ENCODE measurements at places on chromosomes 1 and 21.

GRCh38 chr1:10216090-10216749 is 5.8 kb downstream of the KIF1B start:
- DNase-seq, result no peak

GRCh38 chr1:189269011-189269410 is 1208.7 kb downstream of the BRINP3 start:
- no peak for DNase-seq

DNA sequence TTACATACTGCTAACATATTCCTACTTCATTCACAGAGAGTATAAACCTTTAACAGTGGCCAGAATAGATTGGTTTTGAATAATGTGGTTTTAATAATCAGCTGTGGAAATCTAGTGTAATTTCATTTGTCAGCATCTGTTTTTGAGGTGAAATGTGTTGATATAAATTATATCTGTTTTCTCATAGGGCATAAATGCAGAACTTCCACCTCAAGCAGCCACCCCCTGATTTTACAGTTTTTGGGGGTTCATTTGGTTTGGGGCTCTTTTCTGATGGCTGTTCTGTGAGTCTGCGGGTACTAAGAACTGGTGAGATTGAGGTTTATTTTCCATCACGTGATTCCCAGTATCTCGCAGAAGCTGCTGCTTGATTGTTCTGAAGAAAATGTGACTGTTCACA is 23.2 kb downstream of the EDARADD start:
- no peak for DNase-seq

DNA sequence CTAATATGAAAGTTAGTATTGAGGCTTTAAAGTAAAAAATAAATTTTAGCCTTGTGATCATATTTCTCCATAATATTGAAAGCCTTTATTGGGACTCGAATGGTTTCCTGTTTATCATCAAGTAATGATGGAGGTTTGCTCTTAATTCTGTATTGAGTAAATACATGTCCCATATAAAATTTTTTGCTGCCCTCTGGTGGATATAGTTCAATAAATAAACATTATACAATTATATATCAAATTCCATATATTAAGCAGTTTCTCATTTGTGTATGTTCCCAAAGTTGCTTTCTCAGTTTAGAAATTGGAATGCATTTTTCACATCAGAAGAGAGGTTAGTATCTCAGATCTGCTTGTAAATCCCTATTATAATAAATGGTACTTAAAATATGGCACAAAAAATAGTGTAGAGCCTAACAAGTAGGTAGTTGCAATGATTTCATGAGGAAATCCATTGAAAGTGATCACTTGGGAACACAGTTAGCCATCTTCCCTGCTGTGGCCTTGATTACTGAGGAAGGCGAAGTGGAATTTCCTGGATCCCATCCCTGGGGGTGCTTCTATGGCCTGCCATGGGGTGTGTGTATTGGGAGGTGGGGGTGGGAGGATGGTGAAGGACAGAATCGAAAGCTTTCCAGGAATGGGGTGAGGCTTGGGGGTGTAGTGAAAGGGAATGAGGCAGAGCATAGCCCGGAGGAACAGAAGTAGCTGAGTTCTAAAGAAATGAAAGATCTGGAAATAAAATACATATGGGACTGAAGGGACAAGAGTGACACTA is 84.1 kb upstream of the C21orf91 start:
- no peak for DNase-seq

GRCh38 chr1:235160383-235160956 is 580 bp downstream of the RBM34 start:
- DNase-seq, result no peak

DNA sequence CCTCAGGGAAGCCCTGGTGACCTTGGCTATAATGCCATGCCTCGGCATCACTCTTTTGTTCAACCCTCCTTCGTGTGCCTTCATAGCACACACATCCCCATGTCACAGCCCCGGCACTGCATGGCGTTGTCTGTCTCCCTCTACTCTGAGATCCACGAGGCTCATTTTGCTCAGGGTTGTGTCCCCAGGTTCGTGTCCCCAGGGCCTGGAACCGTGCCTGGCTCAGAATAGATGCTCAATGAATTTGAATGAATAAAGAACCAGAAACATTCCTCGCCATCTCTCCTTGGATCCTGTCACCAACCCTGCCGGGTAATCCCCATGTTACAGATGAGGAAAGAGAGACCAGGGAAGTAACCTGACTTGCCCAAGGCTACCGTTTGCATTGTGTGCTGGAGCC is 177.3 kb downstream of the PTPRU start:
- DNase-seq, result no peak

GRCh38 chr1:32393832-32394140 is 455 bp downstream of the BSDC1 start:
- DNase-seq, result no peak

DNA sequence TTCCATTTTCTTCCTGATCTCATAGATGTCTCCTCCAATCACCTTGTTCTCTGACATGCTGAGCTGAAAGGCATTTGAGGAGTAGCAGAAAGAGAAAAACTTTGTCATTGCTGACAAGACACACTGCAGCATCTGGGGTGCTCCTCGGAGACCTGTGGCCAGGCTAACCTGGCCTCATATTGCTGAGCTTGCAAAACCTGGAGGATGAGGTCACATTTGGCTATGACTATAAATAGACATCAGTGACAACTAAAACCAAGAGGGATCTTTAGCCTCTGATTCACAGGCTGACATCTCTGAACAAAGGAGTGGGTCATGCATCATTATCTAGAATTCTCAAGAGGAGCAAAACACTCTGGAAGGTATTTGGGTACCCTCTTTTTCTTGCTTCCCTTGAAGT is 83.7 kb downstream of the PROX1 start:
- DNase-seq, result no peak

- no peak for DNase-seq
Observed at GRCh38 chr1:109089242-109090015, 1.1 kb upstream of the TMEM167B start.

GRCh38 chr1:182724215-182724614 is 39.8 kb upstream of the RGS8 start:
- no peak for DNase-seq

DNA sequence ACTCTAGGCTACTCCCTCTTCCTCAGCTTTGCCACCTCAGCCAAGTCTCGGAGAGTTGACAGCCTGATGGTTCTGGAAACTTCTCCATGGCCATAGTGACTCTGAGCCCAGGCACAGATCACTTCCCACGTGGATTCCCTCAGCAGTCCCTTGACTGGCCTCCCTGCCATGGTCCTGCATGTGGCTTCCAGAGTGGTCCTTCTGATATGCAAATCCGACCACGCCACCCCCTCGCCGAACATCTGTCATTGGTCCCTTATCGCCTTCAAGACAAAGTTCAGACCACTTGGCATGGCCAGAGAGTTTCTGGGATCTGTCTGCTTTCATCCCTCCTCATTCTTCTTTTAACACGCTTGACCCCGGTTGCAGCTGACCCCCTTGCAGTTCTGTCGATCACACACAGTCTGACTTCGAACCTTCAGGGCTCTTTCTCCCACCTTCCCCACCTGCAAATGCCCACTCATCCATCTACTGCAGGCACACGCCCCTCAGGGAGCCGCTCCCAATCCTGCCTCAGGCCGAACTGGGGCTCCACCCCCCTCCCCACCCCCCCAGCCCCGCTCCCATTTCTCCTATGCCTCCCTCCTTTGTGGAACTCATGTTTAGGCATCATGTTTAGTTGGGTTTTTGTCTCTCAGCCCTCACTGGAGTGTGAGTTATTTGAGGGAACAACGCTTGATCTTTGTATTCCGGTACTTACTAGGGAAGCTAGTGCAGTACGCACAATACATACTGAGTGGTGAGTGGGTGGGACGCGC is 29.0 kb downstream of the KIAA1614 start:
- no peak for DNase-seq

DNA sequence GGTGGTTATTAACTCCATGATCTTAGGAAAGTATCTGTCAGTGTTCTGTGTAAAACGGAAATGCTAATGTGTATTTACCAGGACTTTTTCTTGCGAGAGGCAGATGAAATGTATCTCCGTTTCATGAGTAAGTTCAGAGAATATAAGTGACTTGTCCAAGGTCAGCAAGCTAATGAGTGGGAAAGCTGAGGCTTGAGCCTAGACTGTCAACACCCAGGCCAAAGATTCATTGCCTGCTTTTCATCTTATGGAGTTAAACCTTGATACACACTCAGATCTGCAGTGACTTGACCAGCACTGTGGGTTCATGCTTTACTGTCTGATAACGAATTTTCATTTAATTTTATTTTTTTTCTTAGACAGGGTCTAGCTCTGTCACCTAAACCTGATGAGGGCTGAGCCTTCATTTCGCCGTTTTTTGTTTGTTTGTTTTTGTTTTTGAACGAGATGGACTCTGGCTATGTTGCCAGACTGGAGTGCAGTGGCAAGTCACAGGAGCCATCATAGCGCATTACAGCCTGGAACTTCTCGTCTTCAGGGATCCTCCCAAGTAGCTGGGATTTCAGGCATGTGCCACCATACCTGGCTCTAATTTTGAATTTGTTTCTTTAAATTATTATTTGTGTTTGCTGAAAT is 918 bp upstream of the JTB start:
- no peak for DNase-seq

- no peak for DNase-seq
Observed at GRCh38 chr1:179001451-179001850, 24.2 kb upstream of the FAM20B start.

DNA sequence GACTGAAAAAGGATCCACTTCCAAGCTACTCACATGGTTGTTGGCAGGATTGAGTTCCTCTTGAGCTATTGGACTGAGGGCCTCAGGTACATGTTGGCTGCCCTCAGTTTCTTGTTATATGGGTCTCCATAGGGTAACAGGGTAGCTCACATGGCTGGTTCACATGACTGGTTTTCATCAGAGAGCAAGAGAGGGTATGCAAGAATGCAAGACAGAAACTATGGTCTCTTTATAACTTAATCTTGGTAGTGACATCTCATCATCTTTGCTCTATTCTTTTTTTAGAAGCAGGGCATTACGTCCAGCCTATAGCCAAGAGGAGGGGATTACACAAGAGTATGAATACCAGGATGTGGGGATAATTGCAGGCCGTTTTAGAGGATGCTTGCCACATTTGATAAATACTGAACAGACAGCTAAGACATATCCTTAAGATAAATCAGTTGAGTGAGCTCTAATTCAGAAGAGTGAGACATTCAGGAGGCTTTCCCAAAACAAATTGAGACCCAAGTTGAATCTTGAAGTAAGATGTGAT is 100.2 kb downstream of the HMCN1 start:
- DNase-seq, result no peak

DNA sequence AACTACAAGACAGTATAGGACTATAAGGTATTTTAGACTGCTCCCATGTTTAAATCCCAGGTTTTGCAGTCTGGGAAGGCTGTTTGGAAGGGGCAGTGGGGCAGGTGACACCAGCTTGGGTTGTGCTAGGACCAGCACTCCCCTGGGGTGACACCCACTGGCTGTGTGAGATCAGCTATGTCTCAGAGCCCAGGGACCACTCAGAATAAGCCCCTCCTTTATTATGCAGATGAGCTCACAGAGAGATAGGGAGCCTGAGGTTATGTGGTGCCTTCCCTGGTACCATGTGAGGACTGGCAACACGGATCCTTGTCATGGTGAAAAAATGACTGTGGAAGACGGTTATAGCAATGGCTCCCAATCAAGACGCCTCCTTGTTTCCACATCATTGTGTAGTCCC is 71.0 kb downstream of the NENF start:
- no peak for DNase-seq

GRCh38 chr1:89670163-89670562 is 37.2 kb downstream of the LRRC8C start:
- no peak for DNase-seq

DNA sequence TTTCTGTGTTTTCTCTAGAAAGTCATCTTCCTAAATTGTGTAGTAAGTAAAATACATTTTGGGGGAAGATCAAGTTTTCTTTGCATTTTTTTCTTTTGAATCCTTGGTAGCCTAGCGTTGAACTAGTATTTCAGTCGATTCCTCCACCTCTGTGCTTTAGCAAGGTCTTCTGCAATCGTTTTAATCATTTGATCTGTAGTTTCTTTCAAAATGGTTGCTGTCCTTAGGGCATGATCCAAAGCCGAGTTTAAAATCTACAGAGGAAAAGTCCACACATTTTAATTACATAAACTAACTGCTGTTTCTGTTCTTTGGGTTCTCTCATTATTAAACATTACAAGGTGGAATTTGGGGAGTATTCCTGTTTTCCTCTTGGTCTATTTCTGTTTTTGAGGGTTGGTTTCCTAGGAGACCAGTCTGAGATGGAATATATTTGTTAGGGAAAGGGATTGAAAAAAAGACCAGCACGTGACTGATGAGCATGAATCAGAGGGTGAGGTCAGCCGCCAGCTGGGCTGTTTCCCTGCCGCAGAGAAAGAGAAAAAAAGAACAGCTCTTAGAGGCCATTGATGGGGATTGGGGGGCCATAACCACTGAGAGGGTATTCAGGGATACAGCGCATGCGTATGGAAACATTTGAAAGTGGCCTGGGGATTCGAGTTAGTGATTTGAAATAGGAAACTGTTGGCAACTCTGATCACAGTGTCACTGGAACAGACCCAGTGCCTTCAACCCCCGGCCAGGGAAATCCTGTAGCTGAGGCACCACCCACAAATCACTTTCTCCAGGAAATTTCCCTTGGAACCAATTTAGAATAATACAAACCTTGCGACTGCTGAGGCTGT is 40.6 kb downstream of the AKNAD1 start:
- DNase-seq, result no peak

DNA sequence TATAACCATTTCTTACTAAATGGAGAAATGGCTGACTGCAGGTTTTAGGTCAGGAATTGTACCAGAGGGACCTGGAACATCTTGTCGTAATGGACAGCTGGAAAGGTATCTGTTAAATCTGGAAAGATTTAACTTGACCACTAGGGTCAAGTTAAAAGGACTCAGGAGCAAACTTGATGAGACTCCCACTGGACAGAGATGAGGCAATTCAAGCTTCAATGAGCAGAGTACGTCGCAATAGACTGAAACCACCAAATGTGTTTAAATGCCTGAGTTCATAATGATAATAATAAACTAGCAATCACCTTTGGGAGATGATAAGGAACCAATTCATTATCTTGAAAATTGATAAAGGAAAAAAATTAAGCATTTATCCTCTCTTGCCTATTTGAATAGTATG is 8.7 kb downstream of the IFNLR1 start:
- DNase-seq, result no peak

DNA sequence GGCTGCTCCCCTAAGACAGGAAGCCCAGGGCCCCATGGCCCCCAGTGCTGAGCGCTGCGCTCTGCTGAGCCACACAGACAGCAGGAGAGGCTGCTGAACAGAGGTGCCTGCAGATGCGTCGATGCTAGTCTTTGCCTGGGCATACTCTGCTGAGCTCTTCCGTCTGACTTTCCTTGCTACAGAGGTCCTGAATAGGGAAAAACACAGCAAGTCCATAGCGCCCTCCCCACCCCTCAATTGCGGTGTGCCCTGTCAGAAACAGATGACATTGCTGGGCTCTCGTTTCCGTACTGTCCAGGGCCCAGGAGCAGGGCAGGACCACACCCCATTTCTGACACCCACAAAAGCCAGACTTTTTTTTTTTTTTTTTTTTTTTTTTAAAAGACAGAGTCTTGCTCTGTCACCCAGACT is 252.5 kb downstream of the SDCCAG8 start:
- no peak for DNase-seq
